ENCODE measurements at places on chromosomes 2 and 18. TPM values are rescaled to one million over a fixed set of nuclear protein-coding genes. Genes with fewer than 3 reads are reported as not detected.

Gene OTOS
- total RNA-seq: not detected

Gene CPO
- total RNA-seq: not detected

Gene SKOR2
- not detected for total RNA-seq

Gene EFR3B
- total RNA-seq: 9.2 TPM

Gene MAP3K19
- not detected for total RNA-seq

Gene C2orf15
- 0.46 TPM for total RNA-seq

Gene ADAM23
- 9.3 TPM for total RNA-seq

Gene PRSS56
- 0.13 TPM for total RNA-seq

Gene STPG4
- total RNA-seq: not detected

Gene PSMA8
- not detected for total RNA-seq

Gene GFPT1
- 17.4 TPM for total RNA-seq

Gene UGT1A3
- 0.13 TPM for total RNA-seq

Gene RNF125
- 0.23 TPM for total RNA-seq

Gene DAW1
- 3.2 TPM for total RNA-seq

Gene PLEKHH2
- 1.5 TPM for total RNA-seq

Gene GAD1
- total RNA-seq: 0.39 TPM

Gene TTC39C
- 21.6 TPM for total RNA-seq

Gene ERMN
- total RNA-seq: not detected

Gene KCNIP3
- total RNA-seq: 1.4 TPM

Gene DUSP2
- 0.38 TPM for total RNA-seq

Gene ST8SIA3
- not detected for total RNA-seq

Gene LRRC30
- not detected for total RNA-seq

Gene MAP2
- total RNA-seq: 1.9 TPM

Gene ZBTB7C
- 0.23 TPM for total RNA-seq

Gene CCDC74B
- 4.2 TPM for total RNA-seq

Gene CNRIP1
- 1.8 TPM for total RNA-seq

Gene HS1BP3
- 48.9 TPM for total RNA-seq

Gene GAL3ST2
- total RNA-seq: 0.25 TPM

Gene SLC38A11
- 0.03 TPM for total RNA-seq

Gene RTP5
- total RNA-seq: not detected

Gene SFT2D3
- 4.4 TPM for total RNA-seq

Gene TEKT4
- total RNA-seq: not detected

Gene LOXHD1
- not detected for total RNA-seq

Gene CCDC88A
- 18.3 TPM for total RNA-seq

Gene IL1R1
- total RNA-seq: 35.7 TPM

Gene ILKAP
- 39.6 TPM for total RNA-seq
